Activated CD8-positive, alpha-beta memory T cell treated with anti-CD3 and anti-CD28 coated beads for 4 hours (primary cell): ENCODE measurements at places on chromosomes 1 and 21.

DNA sequence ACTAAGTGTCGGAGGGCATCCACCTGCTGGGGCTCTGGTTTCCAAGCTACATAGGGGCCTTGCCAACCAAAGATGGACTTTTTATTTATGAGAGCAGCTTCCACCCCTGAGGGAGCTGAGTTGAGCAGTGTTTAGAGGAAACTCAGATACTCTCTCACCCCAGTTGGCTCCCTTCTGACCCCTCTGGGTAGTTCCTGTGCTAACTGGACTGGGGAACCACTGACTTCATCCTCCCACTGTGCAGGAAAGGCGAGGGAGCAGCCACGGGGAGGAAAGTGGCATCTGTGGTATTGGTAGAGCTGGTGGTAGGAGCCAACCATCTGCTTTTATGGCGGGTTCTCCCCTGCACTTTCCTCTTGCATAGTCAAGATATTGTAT lies 70.4 kb downstream of the MPZL1 start:
- DNase-seq, result no peak

DNA sequence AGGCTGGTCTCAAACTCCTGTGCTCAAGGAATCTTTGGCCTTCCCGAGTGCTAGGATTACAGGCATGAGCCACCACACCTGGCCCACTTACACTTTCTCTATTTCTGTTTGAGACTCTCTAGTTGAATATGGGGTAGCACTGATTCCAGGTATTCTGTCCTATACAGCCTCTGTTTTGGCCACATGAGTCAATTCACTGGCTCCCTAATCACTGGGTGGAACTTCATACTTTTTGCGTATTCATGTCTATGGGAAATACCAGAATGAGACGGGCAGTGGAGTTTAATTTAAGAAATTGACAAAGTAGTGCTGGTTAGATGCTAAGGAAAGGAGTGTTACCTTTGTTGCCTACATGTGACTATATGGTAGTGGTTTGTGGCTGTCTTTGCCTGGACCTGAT lies 35.5 kb downstream of the MACF1 start:
- no peak for DNase-seq

DNA sequence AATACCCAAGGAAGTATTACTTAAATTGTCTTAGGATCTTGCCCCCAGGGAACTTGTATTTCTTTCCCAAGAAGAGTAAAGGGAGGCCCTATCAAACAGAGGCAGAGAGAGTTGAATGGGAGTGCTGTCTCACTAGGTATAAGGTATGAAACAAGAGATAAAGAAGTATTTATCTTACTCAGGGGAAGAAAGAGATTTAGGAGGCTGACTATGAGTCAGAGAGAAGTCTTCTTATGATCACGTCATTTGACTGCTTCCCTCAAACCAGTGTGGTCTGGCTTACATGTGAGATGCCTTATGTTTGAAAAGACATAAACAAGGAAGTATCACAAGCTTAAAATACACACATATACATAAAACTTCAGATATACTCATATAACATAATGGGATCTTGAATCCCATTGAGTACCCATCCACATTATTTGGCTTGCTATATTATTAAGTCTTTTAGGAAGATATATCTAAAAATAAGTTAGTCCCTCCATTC lies 29.6 kb downstream of the DUSP10 start:
- DNase-seq, result no peak

GRCh38 chr1:190551638-190552037 lies 74.0 kb upstream of the BRINP3 start:
- DNase-seq, result no peak

DNA sequence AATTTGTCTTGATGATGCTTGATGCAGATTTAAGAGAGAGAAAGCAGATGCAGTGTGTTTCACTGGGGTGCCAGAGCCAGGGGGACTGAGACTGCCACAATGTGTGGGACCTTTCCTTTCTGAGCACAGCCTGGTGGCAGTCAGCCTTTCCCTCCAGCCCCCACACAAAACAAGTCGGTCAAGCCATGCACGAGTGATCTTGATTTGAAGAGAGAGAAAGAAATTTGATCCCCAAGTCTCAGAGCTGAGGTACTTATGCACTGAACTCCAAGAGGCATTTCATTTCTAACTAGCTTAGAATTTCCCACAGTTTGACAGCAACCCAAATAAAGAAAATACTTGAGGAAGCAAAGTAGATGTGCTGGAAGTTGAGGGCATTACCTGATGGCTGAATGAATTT lies 193.8 kb downstream of the ST6GALNAC3 start:
- DNase-seq, result no peak

DNA sequence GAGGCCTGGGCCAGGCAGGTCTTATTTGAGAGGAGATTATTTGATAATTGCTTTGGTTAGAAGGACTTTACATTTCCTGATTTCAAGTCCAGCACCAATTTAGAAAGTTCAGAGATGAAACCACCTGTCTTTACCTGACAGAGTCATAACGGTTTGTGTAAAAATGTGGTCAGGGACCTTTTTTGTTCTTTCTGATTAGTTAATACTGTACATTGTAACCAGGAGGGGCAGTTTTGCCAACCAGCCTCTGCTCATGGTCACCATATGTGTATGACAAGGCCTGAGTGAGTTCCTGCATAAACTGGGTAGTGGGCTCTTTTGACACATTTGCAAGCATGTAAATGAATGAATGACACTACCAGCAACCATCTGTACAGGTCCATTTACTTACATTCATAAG lies 55.8 kb downstream of the VANGL1 start:
- DNase-seq, result no peak

- no peak for DNase-seq
Observed at GRCh38 chr21:40686526-40686925, 160.4 kb downstream of the DSCAM start.

GRCh38 chr1:154972213-154972516 lies 1.6 kb upstream of the SHC1 start:
- DNase-seq, result no peak

DNA sequence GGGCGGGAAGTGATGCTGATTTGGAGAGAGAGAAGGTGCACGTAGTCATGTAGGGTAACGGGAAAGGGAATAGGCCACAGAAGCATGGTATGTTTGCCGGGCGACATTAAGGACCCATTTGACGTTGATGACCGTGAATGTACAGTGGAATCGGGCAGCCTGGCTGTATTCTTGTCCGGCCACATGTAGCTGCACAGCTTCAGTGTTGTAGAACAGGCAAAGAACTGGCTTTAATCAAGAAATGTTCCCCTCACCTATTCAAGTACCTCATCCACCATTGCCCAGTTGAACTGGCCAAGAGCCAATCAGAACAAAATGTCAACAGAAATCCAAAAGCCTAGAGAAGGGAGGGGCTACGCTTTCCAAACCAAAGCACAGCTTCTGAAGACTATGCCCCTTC lies 104.8 kb downstream of the DHRS3 start:
- no peak for DNase-seq

- no peak for DNase-seq
Observed at GRCh38 chr1:64959986-64960385, 6.4 kb downstream of the JAK1 start.

- no peak for DNase-seq
Observed at GRCh38 chr1:65213271-65214023, 65.4 kb downstream of the AK4 start.

GRCh38 chr1:232278925-232279324 lies 351.0 kb downstream of the SIPA1L2 start:
- DNase-seq, result no peak

DNA sequence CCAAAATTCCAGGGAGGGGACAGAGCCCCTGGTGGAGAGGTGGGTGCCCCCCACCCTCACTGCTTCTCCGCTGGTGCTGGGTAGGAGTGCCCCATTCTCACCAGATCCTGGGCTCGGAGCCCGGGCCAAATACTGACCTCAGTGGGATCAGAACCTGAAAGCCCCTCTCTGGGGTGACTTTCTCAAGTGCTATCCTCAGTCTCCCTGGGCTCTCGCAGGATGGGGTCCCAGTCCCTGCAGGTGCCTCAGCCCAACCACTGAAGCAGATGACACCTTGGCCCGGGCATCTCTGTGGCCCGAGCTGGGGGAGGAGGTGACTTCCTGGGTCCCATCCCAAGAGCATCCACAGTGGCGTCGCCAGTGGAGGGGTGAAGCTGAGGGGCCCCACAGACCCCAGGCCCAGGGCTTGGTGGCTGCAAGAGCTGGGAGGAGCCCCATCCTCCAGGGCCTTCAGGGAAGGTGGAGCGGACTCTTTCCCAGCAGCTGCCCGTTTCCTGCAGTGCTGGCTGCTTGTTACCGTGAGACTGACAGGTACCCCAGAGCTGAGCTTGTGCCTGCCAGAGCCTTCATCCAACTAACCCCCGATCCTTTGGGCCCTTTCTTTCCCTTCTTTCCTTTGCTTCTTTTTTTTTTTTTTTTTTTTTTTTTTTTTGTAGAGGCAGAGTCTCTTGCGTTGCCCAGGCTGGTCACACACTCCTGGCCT lies 3.9 kb upstream of the FNDC10 start:
- no peak for DNase-seq

DNA sequence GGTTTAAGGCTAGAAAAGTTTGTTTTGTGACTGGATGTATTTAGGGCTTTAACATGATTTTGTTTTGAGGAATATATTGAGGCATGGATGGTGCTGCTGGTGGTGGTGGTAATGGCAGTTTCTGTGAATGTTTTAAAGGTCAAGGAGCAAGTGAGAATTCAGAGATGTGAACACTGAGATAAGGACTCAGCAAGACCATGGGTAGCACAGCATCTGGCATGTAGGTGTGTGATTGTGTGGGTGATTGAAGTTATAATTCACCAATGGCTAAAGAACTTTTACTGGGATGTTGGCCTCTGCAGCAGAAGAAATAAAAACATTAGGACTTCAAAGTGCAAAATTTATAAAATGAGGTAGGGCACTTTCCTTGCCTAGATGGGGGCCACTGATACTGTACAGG lies 65.9 kb downstream of the MACF1 start:
- no peak for DNase-seq

DNA sequence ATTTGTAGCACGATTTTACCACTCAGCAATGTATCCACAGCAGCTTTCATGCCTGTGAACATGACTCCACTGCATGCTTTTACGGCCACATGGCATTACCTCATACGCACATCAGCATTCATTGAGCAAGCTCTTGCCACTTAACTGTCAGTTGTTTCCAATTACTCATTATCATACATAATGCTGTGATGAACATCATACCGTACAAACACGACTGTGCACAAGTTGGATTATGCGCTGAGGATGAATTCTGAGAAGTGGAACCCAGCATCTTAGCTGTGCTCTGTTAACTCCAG lies 9.6 kb downstream of the UMODL1 start:
- DNase-seq, result no peak

- DNase-seq, result peak; percentile 21
Observed at GRCh38 chr1:38858833-38859560, 575 bp downstream of the RRAGC start.

DNA sequence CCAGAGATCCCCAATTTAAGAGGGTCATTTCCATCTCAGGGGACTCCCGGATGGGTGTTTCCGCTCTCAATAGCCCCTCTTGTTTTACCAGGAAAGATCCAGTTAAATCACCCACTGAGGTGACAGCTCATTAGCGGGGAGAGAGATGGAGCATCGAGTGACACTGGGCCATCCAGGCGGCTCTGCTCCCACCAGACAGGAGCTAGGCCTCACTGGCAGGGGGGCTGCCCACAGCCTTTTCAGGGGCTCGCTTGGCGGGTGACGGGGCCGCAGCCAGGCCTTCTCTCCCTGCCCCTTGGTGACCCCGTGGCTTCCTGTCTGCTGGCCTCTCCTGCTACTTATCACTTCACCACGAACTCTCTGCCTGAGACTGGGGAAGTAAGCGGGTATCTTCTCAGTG lies 26.7 kb upstream of the SPSB1 start:
- DNase-seq, result no peak

GRCh38 chr1:74340656-74341055 lies 105.5 kb downstream of the TNNI3K start:
- DNase-seq, result no peak

- no peak for DNase-seq
Observed at GRCh38 chr1:163275222-163275621, 46.5 kb upstream of the NUF2 start.

DNA sequence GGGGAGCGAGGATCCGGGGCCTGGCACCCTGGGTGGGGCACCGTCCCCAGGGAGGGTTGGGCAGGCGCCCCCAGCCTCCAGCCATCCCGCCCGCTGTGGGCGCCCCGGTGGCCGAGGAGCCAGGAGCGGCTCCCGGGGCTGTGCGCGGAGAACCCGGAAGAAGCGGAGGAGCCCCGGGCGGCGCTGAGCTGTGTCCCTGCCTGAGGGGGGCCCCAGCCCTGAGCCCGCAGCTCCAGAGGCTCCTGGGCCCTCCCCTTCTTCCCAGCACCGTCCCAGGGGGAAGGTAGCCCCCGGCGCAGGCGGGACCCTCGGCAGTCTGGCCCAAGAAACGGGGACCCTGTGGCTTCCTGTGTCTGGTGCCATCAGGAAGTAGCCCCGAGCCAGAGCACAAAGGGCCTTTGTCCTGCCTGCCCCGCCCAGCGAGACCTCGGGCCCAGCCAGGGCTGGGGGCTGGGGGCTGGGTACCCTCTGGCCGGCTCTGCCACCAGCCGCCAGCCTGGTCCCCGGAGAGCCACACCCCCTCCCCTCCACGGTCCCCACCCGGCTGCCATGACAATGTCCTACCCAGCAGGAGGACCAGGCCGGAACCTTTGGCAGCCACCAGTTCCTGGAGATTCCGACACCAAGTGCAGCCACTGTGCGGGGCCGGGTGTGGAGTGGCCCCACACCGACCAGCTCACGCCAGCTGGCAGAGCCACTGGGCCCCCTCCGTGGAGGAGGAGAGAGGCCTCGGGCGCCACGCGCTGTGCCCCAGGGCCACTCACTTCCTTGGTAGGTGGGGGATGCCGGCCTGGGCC lies 15.6 kb upstream of the TTLL10 start:
- no peak for DNase-seq

GRCh38 chr1:202858331-202858730 lies 30.6 kb downstream of the RABIF start:
- DNase-seq, result no peak

GRCh38 chr1:3271866-3272265 lies 182.6 kb upstream of the ARHGEF16 start:
- no peak for DNase-seq

- DNase-seq, result no peak
Observed at GRCh38 chr1:53725238-53725689, 13.7 kb downstream of the GLIS1 start.

DNA sequence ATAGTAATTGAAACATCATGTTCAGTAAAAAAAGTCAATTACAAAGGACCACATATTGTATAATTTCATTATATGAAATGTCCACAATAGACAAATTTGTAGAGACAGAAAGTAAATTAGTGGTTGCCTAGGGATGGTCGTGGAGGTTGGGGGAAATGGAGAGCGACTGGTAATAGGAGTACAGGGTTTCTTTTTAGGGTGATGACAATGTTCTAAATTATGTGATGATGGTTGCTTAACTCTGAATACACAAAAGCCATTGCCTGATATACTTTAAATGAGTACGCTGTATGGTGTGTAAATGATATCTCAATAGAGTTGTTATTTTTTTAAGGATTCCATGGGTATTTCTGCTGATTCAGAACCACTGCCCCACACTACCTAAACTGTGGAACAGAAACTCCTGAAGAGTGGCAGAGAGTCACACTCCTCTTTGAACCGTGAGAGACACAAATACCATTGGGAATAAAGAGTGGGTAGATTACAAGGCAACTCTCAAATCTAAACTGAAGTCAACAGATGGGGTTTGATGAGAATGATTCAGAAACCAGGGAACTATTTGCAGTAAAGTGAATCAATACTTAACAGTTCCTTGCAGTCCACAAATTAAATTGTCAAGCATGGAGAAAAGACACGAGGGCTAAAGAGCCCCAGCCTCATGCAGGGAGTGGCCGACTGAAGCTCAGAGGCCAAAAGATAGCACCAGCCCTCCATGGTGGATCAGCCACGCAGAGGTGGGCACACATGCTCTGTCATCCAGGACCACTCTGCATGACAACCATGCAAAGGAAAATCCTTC lies 118.0 kb downstream of the CAPN8 start:
- DNase-seq, result no peak

GRCh38 chr1:58576325-58576726 lies 726 bp downstream of the TACSTD2 start:
- DNase-seq, result no peak
